CD4-positive, alpha-beta T cell treated with Interleukin-6 at 100 ng/mL for 8 hours (primary cell): ENCODE measurements at places on chromosomes 12 and 14.

GRCh38 chr12:122195405-122195804 lies 8.1 kb upstream of the B3GNT4 start:
- DNase-seq, result no peak

DNA sequence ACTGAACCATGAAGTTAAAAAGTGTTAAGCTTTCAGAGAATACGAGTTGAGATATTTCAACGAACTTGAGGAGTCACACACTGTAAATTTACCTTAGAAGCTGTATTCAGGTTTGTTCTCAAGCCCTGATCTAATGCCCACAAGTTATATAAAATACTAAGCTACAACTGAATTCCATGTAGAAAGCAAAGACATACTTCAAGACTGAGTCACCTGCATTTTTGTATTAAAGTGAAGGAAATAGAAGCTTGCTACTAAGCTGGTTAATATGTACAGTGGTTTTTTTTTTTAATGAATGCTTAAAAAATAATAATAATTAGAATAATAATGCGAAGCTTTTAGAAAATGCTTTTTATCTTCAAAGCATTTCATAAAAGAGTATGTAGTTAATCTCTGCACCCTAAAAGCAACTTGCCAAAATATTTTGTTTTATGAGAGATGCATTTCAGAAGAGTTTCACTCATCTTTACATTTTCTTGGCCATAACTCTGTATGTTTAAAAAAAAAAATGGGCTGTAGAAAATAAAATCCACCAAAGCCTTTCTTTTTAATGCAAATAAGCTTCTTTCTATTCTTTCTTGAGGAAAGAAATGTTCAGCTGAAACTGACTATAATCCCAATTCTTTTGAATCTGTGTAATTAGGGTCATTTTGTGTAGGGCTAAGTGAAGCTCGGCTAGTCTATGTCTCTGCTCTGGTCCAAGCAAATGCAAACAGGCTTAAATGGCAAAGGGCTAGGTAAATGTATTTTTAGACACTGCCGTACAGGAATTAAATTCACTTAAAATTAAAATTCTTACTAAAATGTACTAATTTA lies 1047.5 kb upstream of the FLRT2 start:
- DNase-seq, result no peak

GRCh38 chr12:53677016-53677799 lies 1.3 kb upstream of the ATP5MC2 start:
- DNase-seq, result no peak

GRCh38 chr12:42617622-42618021 lies 28.1 kb upstream of the PRICKLE1 start:
- DNase-seq, result no peak

DNA sequence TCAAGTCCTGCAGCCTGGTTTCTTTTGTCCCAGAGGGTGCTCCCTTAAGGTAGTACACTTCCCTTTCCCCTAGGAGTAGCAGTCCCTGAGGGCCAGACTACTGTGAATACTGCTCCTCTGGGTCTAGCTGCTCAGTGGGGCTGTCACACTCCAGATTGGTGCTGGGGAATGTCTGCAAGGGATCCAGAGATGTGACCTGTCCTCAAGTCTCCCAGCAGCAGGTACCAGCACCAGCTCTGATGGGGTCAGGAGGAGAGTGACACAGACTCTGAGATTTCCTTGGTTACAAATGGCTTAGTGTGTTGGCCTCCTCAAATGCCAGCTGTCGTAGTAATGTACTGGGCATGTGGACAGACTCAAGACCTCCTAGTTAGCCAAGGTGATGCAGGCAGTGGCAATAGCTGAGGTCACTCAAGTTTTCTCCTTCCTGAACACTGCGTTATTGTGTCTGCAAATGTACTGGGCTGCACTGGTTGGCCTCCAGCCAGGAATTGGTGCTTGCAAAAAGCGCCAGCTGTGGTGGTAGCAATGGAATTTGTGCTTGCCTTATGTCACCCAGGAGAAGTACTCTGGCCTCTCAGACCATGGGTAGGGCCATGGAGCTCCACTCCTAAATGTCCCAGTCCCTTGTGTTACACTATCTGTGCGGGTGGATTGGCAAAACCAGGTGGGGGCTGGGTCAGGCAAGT lies 36.4 kb upstream of the AEBP2 start:
- DNase-seq, result no peak
